ENCODE measurements at places on chromosomes 1 and 21.

DNA sequence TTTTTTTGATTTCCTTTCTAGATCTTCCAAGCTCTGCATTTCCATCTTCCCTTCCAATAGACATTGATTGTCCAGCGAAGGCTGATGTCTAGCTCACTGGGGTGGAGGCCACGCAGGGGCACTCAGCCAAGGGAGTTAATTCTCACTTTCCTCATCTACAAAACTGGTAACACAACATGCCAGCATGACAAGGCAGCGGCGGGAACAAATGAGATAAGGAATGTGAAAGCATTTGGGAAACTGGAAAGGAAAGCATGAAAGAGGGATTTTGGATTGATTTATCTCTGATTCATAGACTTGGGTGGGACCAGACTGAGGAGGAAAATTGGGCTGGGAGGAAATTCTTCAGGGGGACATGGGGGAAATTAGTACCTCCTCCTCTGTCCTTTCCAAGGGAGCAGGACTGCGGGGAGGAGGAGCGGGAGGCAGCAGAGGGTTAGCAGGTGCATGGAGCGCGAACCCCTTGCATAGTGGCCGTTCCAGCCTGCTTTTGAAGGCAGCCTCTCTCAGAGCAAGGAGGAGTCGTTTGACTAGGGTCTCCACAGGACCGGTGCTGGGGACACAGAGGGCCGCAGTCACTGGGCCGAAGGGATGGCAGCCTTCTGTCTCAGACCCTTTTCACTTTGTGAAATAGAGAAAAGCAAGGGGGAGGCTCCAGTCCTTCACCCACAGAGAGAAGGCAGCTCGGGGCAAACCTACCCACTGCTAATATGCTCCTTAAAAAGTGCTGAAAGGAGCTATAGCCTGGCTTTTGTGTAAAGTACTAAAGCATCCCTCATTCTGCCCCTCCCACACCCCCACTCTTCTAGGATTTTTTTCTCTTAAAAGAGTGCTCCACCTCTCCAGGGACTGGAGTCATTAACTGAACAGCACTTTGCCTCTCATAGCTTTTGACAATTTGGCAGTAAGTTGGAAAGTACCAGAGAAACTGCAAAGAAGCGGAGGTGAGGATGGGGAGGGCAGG lies 89.2 kb downstream of the PLXNA2 start:
- no peak for DNase-seq

GRCh38 chr1:209601809-209602657 lies 18.5 kb downstream of the CAMK1G start:
- peak; percentile 81 for DNase-seq

DNA sequence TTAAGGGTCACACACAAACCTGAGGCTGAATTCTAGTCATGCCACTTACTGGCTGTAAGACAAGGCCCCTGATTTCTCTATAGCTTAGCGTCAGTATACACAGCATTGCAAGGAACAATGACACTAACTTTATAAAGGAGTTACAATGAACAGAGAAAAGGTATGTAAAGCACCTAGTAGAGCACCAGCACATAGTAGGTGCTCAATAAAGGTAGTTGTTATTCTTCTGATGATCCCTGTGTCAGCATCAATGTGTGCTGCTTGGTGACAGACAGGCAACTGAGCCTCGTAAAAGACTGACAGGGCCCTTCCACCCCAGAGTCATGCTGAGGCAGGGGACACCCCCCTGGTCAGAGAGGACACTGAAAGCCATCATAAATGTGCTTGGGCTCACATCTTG lies 43.2 kb downstream of the GRHL3 start:
- no peak for DNase-seq

GRCh38 chr1:58515794-58516401 lies 30.6 kb downstream of the OMA1 start:
- peak; percentile 97 for DNase-seq

- DNase-seq: no peak
Observed at GRCh38 chr1:87140831-87141540, 187.7 kb upstream of the LMO4 start.
